Right ventricle myocardium inferior (tissue), 1 donor: ENCODE measurements at places on chromosomes 2 and 18. TPM values are rescaled to one million over a fixed set of nuclear protein-coding genes. Genes with fewer than 3 reads are reported as not detected.

- DNase-seq = no peak
Measured at GRCh38 chr2:26632624-26633185, 8.5 kb downstream of the CIB4 start.

DNA sequence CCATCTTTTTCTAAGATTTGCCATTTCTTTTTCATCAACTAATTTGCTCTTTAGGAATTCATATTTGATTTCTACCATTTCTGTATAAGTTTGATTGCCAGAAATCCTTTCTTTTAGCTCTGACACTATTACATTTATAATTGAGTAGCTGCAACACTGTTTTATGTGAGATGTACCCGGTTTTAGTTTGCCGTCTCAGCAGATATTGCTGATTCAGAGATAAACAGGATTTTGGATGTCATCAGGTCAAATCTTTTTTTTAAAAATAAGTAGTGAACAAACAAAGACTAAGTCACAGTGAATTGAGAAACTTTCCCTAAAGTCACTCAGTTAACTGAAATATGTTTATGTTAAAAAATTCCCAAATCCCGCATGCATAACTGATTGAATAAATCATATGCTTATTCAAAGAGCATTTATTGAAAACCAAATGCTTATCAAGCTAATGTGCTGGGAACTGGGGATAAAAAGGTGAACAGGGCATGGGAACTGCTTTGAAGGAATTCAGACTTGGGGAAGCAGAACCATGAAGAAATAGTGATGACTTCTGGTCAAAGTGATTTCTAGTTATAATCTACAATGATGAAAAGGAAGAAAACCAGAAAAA lies 19.5 kb upstream of the CCDC102B start:
- DNase-seq = no peak

- no peak for DNase-seq
Measured at GRCh38 chr18:25314838-25315190, 37.2 kb downstream of the ZNF521 start.

- DNase-seq = no peak
Measured at GRCh38 chr18:79814373-79814772, 16.6 kb downstream of the KCNG2 start.

VWA3B gene
- total RNA-seq = 0.38 TPM
